Right lobe of liver (tissue), 6 donors: ENCODE measurements at places on chromosomes 3 and 15.

GRCh38 chr15:77863491-77864105 is 213.9 kb downstream of the TBC1D2B start:
- no peak for DNase-seq

GRCh38 chr3:88301273-88301995 is 151.7 kb downstream of the C3orf38 start:
- no peak for DNase-seq

- no peak for DNase-seq
These were observed 29.7 kb upstream of the OR4F6 start for GRCh38 chr15:101773496-101774100.

- DNase-seq: no peak
These were observed 149.4 kb downstream of the SHOX2 start for GRCh38 chr3:157956850-157957249.

GRCh38 chr15:66359740-66360139 is 3.3 kb upstream of the TIPIN start:
- DNase-seq: no peak

DNA sequence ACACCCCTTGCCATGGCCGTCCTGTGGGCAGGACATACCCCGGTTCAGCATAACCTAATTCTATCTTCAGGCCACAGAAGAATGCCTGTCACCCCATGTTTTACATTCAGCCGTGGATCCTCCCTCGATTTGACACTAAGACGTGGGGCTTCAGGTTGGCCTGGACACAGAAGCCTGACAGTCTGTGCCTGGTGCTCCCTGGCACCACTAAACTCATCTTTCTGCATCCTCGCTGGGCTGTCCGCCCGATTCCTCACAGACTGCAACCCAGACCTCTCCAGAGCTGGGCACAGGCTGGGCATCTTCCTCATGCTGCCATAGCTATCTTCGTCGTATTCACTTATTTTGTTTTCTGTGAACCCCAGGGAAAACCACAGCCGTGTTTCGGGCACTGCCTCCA is 117.8 kb upstream of the IQSEC1 start:
- no peak for DNase-seq

GRCh38 chr3:33790091-33790490 is 8.3 kb upstream of the PDCD6IP start:
- DNase-seq: no peak

DNA sequence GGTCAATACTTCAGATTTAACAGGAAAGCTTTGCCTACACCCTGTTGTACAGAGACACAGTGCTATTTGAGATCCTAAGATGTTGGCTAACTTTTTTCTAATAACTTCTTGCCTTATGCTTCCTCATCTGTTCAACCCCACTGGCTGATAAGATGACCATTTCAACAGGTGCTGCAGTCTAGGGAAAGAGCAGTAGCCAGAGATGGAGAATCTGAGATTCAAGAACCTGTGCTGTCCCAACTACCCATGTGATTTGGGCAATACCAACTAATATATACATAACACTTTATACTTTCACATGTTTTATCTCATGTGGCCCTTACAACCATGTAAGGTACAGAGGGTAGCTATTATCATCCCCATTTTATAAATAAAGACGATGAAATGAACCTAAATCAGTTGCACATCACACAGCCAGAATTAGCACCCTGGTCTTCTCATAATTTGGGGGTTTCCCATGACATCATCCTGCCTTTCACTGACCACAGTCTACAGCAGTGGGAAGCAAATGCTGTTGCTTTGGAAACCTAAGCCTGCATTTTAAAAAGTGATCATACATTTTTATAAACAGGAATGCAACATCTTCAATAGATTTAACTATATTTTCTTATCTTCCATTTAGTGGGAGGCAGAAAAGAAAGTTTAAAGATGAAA is 9.7 kb downstream of the TTC23 start:
- DNase-seq: no peak
